Activated T-cell treated with anti-CD3 and anti-CD28 coated beads for 24 hours (primary cell): ENCODE measurements at places on chromosomes 6 and 20.

DNA sequence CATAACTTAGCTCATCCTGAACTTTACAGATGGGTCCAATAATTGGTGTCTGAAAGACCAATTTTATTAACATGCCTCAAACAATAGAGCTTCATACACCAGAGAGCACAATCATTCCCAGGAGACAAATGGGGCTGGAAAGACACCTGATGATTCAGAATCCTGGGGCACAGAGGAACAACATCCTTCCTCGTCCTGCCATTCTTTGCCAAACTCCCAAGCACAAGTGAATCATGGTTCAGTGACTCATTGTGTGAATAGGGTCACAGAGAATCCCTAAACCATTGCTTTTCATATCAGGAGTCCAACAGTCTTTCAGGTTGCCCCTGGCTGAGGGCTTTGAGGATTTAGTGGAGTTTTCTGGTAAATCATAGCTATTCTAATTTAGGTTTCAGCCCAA lies 266.4 kb upstream of the BMP2 start:
- DNase-seq: no peak

- no peak for DNase-seq
Observed at GRCh38 chr20:59324521-59325141, 24.2 kb downstream of the EDN3 start.

DNA sequence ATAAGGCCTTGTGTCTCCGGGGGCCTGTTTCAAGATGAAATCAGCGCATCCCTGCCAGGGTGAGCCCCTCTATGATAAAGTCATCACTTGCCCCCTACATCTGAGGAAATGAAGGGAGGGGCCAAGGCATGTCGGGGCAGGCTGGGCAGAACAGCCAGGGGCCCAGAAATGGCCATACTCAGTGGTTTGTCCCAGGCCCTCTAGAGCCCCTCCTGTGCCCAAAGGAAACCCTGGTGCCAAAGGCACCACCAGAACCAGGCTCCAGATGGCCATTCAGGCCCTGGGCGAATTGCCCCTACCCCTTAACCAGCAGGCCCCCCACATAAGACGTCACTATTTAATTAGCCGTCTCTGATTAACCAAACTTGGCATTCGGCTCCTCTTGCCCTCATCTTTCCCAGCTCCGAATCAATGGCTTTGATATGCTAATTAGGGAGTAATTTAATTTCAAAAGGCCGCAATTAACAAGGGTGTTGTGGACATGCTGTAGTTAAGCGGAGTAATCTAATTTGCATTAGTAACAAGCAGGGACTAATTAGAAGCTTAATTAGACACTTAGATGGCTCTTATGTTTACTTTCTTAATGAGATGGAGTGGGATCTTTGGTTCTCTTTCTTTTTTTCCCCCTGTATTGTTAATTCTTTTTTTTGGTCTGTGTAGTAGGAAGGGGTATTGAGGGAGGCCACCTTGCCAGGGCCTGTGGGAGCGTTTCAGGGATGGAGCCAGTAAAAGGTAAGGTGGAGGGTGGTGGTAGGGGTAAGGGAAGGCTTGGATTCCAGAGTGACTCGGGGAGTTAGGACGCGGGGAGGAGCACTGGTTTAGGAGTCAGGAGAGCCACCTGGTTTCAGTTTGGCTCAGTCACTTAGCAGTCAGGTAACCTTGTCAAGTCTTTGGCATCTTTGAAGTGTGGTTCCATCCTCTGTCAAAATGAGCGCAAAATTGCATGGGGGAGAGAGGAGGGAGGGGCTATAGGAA lies 9.4 kb downstream of the FOXP4 start:
- DNase-seq: no peak

DNA sequence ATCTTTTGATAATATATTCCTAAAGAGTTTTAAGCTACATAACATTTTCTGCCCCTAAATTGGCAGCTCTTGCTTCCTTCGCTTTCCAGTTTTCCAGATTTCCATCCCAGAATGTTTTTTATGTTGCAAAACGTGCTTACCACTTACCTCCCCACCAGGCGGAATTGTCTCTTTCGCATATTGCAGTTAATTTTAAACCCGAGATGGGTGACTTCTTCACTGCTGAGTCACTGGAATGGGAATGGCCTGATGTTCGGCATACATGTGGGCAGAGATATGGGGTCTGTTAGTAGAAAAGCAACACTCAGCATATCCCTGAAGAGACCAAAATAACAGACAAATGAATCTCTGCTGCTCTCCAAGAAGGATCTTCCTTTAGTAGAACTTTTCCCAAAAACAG lies 491.2 kb downstream of the PREX1 start:
- DNase-seq: no peak

- DNase-seq: no peak
Observed at GRCh38 chr20:50794181-50794845, 548 bp upstream of the BCAS4 start.

- no peak for DNase-seq
Observed at GRCh38 chr6:79656134-79656533, 25.0 kb downstream of the SH3BGRL2 start.

- no peak for DNase-seq
Observed at GRCh38 chr20:17562804-17563305, 7.0 kb upstream of the DSTN start.

DNA sequence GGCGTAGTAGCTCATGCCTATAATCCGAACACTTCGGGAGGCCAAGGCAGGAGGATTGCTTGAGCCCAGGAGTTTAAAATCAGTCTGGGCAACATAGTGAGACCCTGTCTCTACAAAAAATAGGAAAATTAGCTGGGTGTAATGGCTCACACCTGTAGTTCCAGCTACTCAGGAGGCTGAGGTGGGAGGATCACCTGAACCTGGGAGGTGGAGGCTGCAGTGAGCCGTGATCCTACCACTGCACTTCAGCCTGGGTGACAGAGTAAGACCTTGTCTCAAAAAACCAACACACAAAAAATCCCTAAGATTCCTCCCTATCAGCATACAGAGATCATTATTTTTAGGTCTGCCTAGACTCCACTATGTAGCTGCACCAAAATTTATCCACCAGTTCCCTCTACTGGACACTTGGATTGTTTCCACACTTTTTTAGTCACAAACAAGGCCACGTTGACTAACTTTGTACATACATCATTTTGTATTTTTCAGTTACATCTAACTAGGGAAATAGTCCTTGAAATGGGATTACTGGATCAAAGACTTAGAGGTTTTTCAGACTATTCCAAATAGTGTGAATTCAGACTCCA lies 3.6 kb upstream of the PHF1 start:
- no peak for DNase-seq

DNA sequence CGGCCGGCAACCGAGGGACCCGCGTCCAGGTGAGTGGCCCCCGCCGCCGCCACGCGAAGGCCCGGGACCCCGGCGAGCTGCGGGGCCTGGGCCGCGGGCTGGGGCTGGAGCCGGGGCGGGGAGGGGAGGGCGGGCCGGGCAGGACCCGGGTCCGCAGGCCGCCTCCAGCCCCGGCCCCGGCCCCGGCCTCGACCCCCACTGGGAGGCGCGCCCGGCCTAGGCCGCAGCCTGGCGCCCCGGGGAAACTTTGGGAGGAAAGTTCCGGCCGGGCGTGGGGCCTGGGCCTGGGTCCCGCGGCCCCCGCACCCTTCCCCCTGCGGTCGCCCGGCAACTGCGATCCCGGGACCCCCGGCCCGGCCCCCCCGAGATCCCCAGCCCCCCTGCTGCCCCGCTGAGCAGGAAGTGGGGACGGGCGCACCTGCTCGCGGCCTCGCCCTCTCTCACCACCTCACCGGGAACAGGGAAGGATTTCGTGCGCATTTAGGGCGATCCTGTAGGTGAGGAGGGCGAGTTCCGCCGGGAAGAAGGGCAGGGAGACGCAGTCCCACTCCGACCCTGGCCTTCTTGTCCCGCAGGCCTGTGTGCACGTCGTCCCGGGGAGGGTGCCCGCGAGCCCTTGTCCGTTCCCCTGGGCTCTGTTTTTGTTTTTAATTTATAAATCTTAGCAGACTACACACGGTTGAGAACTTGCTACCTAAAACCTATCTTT lies 402 bp downstream of the OSBPL2 start:
- DNase-seq: no peak

- no peak for DNase-seq
Observed at GRCh38 chr6:80974579-80974978, 777.9 kb downstream of the TENT5A start.

- DNase-seq: no peak
Observed at GRCh38 chr6:113359155-113360140, 497.7 kb upstream of the MARCKS start.
